SJSA1 (cell line): ENCODE measurements at places on chromosomes 1 and 21.

- DNase-seq, result no peak
These were observed 323.3 kb downstream of the PAPPA2 start for GRCh38 chr1:176786274-176786673.

GRCh38 chr1:182884872-182885271 is 45.7 kb downstream of the DHX9 start:
- DNase-seq, result no peak

- no peak for DNase-seq
These were observed 88.2 kb downstream of the GABPA start for GRCh38 chr21:25822981-25823380.

- DNase-seq, result no peak
These were observed 146.8 kb upstream of the CHRM3 start for GRCh38 chr1:239239529-239239928.

DNA sequence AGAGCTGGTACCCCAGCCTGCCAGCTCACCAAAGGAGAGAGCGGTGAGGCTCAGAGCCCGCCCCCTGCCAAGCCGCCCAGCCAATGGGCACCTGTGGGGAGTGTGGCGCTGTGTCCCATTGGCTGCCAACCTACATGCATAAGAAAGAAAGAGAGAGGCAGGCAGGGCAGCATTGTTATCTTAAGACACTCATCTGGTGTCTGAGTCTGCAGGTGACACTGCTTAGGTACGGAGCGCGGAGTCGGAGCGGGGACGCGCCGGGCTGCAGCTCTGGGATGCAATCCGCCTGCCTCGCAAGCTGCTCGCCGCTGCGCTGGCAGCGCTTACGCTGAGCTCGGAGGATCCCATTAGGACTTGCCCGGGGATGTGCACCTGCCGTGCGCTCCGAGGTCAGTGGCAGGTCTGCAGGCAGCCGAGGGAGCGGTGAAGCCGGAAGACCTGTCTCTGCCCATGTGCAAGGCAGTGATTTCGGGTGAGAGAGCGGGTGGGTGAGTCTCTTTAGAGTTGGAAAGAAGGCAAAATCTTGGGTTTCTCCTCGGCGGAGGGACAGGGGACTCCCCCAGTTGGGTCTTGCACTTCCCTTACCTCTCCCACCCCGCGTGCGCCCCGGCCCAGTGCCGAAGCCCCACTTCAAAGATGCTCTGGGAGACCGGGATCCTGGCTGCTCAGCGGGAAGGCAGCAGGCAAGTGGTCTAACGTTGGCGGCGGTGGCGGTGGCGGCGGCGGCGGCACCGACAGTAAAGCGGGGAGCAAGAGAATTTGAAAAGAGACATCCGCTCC is at the start of gene BRINP2:
Gene BRINP2, plus strand, starts transcription at position 203 of the 780 bp plus-strand sequence. CDS start 58,919 bp downstream, outside the sequence.
- peak; percentile 22 for DNase-seq

GRCh38 chr1:27526569-27527222 is 36.7 kb upstream of the WASF2 start:
- no peak for DNase-seq

- DNase-seq, result no peak
These were observed 230.1 kb downstream of the TRABD2B start for GRCh38 chr1:47766832-47767740.

GRCh38 chr1:39575191-39576015 is 1.2 kb downstream of the PABPC4 start:
- peak; percentile 62 for DNase-seq

GRCh38 chr1:233737341-233737740 is 123.4 kb downstream of the KCNK1 start:
- no peak for DNase-seq

DNA sequence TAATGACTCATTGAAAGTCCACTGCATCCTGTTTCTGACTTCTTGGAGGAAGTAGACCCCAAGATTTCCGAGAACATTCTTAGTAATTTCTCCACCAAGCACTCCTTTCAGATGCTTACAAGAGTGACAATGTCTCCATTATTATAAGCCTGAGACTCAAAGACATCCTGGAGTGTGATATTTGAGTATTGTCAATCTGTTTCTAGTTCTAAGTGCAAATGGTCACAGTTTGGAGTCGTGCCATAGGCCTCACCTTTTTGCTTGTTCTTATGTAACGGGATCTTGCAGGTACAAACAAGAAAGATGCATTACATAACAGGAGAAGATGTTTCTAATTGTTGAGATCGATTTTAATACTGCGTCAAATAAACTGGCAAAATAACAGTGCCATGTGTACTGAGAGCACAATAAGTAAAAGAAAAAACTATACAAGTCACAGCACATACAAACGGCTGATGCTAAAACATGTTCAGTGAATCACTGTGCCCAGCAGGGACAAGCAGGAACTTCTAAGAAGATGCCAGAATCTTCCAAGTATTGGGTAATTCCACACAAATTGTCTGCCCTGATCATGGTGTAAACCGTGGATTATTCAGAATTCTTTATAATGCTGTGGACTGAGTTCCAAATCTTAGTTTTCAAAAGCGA is 54.1 kb downstream of the CD2 start:
- DNase-seq, result no peak

DNA sequence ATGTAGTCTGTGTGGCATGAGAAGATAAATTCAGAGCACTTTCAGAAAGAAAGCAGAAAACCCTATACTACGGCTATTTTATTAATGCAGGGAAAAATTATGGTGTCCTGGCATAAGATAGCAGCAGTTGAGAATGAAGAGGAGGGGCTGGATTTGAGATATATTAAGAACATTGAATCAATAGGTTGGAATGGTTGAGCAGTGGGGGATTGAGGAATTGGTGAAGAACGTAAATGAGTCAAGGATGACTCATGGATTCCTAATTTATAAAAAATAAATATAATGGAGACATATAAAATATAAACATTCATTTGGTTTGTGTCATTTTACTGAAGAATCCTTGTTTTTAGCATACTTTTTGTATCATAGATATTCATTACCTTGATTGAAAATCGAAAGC is 234.3 kb upstream of the ADAMTS5 start:
- DNase-seq, result no peak
